ENCODE measurements at places on chromosomes 1 and 21.

DNA sequence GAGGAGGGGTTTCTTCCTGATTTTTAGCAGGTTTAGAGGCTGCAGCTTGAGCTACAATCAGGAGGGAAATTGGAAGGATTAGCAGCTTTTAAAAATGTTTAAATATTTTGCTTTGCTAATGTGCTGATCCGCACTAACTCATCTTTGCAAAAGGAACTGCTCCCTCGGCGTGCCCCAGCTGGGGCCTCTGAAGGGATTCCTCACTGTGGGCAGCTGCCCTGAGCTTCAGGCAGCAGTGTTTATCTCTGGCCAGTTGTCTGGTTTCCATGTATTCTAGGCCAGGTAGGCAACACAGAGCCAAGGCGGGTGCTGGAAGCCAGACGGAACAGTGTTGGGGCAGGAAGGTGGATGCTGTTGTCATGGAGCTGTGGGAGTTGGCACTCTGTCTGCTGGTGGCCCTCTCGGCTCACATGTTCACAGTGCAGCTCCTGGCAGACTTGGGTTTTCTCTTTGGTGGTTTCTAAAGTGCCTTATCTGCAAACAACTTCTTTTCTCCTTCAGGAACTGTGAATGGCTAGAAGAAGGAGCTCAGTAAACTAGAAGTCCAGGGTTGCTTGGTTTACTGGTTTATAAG lies 18.9 kb downstream of the NECAP2 start:
- no peak for DNase-seq

DNA sequence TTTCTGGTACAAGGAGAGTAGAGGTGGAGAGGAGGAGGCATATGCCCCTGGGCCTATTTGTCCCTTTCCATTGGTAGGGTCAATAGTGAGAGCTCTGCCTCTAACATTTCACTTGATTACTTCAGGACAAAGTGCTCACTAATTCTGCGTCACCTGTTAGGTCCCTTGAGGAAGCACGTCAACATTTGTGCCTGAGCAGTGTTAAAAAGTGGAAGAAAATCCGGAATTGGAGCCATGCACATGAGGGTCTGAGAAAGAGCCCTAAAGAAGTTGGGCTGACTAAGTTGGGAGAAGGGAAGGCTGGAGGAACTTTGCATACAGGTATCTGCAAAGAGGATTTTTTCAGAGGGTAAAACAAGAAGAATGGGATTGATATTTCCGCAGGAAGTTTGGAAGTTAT lies 1.9 kb downstream of the SLC25A44 start:
- DNase-seq = no peak

- DNase-seq = peak; percentile 21
These were observed 45.8 kb upstream of the DMRTB1 start for GRCh38 chr1:53413175-53414001.

DNA sequence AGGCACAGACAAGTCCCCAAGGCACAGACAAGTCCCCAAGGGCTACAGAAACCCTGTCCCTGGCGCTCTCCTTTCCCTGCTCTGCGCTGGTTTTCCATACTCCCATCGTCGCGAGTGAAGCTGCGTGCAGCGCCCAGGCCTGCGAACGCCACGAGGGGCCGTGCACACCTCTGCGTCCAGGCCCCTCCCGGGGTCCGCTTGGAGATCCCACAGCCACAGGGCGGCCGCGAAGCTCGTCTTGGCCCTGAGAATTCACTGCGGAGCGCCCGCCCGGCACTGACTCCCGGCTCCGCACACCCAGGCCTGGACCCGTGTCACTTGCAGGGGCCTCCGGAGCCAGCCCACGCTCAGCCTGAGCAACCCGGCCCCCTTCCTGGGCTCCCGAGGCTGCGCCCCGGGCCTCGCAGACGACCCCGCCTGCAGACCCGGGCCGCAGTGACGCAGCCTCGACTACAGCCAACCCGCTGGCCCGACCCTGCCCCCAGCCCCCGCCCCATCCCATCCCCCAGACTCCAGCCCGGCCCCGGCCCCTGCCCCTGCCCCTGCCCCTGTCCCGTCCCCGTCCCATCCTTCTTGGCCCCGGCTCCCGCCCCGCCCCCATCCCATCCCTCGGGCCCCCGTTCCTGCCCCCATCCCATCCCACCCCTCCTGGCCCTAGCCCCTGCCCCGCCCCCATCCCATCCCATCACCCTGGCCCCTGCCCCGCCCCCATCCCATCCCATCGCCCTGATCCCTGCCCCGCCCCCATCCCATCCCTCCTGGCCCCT lies 841 bp downstream of the POFUT2 start:
- DNase-seq = no peak

DNA sequence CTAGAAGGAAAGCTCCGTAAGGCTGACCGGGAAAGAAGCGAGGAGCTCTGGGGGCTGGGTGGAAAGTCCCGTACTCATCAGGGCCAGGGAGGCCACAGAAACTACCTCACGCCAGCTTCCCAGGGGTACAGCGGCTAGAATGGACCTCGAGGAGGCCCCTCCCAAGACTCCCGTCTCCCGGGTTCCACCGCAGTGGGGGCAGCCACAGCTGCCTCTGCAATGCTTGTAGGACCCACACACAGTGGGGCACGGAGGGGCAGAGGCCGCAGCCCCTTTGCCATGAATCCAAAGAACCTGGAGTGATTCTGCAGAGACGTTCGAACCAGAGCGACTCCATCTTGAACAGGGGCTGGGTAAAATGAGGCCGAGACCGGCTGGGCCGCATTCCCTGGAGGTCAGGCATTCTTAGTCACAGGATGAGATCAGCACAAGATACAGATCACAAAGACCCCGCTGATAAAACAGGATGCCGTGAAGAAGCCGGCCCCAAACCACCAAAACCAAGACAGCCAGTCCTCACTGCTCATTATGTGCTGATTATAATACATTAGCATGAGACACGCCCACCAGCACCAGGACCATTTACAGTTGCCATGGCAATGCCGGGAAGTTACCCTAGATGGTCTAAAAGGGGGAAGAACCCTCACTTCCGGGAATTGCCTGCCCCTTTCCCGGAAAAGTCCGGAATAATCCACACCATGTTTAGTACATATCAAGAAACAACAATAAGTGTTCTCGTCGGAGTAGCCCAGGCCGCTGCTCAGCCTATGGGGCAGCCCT lies 1.6 kb upstream of the ANKRD65 start:
- no peak for DNase-seq

DNA sequence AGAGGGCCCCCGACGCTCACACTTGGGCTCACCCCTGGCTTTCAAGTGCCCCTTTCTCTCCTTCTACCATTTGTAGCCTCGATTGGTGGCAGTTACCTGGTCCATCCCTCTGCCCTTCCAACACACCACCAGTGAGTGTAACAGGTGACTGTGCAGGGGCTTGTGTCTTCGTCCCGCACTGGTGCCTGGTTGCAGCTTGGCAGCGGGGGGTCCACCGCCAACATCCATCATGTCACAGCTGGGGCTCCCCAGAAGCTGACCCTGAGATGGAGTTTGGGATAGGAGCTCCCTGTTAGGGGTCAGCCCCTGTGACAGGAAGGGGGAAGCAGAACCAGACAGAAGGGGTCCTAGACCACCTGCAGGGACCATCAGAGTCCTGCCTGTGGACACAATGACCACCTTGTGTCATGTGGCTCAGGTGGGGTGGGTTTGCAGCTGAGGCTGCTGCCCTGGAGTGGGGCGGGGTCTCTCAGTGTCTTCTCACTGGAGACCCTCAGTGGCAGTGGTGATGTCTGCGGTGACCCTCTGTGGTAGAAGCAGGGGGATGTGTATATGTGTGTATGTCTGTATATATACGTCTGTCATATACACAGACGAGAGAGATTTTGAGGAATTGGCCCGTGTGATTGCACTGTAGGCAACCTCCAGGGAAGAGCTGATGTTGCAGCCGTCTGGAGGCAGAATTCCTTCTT lies 3.6 kb upstream of the CALML6 start:
- no peak for DNase-seq

GRCh38 chr21:29217818-29218291 lies 80.9 kb upstream of the BACH1 start:
- DNase-seq = no peak

GRCh38 chr21:8993943-8994639 lies 1527.3 kb upstream of the TPTE start:
- no peak for DNase-seq

DNA sequence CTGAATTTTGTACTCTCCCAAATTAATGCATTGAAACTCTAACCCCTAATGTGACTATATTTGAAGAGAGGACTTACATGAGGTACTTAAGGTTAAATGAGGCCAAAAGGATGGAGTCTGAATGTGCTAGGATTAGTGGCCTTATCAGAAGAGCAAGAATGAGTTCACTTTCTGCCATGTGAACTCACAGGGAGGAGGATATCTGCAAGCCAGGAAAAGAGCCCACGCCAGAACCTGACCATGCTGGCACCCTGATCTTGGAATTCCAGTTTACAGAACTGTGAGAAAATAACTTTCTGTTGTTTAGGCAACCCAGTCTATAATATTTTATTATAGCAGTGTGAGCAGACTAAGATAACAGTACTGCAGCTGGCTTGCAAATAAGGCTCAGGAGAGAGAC lies 12.2 kb upstream of the FASLG start:
- DNase-seq = no peak

DNA sequence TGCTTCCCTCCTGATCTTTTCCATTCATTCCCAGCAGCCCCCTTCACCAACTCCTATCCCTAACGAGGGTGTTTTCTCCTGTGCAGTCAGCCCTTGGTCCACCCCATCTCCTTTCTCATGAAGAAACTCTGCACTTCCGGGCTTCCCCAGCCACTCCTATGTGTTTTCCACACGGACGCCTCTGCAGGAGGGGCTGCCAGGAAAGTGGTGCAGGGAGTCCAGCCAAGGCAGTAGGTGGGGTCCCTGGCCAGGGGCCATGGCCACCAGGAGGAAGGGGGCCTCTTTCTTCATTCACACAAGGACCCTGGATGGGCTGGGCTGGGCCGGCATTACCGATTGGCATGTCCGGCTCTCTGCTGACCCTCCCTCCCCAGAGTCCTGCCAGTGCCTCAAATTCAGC lies 72.8 kb upstream of the EFHD2 start:
- no peak for DNase-seq

DNA sequence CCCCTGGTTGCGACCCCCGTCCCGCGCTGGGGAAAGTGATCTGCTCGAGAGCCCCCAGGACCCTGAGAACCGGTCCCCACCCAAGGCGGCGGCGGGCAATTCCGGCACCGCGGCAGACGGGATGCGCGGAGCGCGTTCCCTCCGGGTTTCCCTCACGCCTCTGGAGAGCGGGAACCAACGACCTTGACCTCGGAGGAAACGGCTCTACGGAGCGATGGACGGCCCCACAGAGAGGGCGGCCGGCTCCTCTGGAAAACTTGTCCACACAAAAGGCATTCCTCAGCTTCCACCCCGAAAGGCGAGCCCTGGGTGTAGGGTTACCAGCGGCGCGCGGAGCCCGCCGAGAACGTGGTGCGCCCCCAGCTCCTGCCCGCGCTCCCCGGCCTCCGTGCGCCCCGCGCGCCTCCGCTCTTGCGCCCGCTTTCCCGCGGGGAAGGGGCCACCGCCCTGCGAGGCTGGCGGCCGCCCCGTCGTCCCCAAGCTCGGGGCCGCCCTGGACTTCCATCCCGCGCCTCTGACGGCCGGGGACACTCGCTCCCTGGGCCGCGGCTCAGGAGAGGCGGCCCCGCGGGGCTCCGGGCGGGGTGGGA lies 391 bp upstream of the KIAA1614 start:
- no peak for DNase-seq

GRCh38 chr1:192907545-192908243 lies 98.9 kb downstream of the RGS2 start:
- no peak for DNase-seq

DNA sequence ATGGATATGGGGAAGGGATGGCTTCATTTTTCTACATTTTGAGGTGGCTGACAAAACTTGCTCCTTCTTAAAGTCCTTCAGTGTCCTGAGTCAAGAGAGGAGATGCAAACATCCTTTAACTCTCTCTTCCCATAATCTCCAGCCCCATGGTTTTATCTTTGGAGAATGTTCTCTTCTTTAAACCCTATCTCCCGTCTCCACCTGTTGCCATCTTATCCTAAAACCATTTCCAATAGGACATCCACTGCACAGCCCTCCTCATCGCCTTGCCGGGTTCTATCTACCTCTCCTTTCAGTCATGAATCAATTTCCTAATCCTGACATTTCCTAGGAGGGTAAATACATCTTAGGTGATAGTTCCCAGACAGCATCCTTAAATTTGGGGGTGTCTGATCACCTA lies 44.2 kb upstream of the KCNE2 start:
- DNase-seq = no peak

DNA sequence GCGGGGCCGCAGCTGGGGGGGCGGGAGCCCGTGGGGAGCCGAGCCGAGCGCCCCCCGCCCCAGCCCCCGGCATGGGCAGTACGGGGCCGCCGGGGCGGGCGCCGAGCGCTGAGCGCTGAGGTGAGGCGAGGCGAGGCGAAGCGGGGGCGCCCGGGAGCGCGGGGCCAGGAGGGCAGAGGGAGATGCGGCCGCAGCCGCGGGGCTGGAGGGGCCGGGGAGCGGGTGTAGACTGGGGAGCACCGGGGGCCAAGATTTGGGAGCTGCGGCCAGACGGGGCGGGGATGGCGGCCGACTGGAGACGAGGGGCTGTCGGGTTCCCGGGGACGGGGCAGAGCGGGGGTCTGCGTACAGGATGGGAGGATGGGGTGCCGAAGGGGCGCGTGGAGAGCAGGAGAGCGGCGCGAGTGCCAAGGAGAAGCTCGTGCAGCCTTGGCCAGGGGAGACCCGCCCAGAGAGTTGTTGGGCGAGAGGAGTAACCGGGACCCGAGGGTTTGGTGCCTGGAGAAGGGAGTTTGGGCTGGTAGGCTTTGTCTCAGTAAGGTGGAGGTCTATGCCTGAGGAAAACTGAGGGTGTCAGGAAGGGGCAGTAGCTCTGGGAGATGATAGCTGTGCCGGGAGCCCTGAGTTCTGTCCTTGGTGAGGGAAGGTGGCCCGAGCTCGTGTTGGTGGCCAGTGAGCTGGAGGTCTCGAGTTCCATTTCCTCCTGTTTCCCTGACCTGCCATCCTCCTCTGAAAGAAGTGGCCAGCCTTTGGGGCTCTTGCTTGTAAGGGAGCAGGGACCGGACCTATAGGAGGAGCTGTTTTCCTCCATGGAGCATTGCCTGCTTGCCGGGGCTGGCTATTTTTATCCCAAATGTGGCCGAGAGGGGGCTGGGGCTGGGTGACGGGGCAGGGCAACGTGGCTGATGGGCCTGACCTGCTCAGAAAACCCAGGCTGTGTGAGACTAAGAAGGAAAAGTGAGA lies 539 bp downstream of the ATP8B2 start:
- no peak for DNase-seq

DNA sequence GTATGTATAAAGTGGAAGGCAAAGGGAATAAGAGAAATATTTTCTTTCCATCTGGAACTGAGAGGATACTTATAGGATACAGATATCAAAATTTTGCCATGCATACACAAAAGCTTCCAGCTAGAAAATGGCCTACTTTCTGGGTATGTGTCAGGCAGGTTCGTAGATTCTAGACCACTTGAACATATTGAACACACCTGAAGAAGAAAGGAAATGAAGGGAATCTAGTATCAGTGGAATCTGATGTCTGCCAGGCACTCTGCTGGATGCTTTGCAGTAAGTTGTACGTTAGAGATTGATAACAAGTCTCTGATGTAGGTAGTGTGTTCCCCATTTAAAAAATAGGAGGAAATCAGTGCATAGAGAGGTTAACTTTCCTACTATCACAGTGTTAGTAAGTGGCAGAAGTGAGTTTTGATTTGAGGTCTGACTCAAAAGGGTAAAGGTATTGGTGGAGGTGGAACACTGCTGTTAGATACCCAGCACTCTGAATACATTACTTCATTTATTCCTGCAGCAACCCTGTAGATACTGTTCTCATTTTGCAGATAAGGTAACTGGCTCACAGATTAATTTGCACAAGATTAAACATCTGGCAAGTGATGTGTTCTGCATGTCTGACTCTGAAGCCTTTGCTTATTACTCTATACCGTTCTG lies 3.0 kb downstream of the CAMSAP2 start:
- no peak for DNase-seq
